ENCODE measurements at places on chromosomes 13 and 19.

- DNase-seq, result no peak
Observed at GRCh38 chr13:97030705-97031452, 36.6 kb upstream of the OXGR1 start.

GRCh38 chr19:17079710-17080439, 4.3 kb downstream of the MYO9B start:
- DNase-seq, result no peak

- DNase-seq, result no peak
Observed at GRCh38 chr13:80307401-80307987, 33.4 kb downstream of the SPRY2 start.

DNA sequence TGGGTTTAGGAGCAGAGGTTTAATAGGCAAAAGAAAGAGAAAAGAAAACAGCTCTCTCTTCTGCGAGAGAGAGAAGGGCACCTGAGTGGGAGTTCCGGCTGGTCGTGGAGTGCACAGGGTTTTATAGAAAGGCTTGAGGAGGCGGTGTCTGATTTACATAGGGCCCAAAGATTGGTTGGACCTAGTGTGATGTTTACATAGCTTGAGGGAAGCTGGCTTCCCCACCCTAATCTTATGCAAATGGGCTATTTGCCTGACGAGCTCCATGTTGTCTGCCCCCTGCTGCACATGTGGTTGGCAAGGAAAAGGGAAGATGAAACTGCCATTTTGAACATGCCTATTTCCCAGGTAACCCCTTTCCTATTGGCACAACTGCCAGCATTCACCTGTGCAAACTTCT, 21.5 kb upstream of the MEDAG start:
- DNase-seq, result no peak

GRCh38 chr13:86731987-86732386, 932.8 kb upstream of the SLITRK6 start:
- no peak for DNase-seq

DNA sequence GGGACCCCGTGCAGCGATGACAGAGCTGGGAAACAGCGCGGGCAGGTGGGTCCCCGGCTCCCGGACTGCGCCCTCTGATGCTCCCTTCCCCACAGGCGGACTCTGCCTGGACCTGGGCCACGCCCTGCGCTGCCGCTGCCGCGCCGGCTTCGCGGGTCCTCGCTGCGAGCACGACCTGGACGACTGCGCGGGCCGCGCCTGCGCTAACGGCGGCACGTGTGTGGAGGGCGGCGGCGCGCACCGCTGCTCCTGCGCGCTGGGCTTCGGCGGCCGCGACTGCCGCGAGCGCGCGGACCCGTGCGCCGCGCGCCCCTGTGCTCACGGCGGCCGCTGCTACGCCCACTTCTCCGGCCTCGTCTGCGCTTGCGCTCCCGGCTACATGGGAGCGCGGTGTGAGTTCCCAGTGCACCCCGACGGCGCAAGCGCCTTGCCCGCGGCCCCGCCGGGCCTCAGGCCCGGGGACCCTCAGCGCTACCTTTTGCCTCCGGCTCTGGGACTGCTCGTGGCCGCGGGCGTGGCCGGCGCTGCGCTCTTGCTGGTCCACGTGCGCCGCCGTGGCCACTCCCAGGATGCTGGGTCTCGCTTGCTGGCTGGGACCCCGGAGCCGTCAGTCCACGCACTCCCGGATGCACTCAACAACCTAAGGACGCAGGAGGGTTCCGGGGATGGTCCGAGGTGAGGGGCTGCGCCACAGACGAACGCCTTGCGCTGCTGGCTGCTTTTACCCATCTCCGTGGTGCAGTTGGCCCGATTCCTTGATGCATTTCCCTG, 7.8 kb upstream of the SELENOV start:
- no peak for DNase-seq

GRCh38 chr13:113731192-113732175, 27.5 kb upstream of the TMEM255B start:
- DNase-seq, result no peak

DNA sequence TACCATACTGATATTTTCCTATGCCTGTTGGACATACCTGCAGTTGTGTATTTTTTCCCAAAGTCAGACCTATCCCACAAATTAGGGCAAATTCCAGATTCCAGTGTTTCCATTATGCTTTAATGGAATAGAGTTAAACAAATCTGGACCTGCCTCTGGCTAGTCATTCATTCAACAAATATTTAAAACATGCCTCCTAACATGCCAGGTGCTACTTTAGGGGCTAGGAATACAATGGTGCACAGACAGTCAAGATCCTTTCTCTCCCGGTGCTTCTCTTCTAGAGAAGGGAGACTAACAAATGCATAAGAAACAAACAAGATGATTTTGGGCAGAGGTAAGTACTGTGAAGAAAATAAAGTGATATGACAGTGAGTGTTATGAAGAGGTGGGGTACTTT, 7.5 kb upstream of the WDFY2 start:
- no peak for DNase-seq

DNA sequence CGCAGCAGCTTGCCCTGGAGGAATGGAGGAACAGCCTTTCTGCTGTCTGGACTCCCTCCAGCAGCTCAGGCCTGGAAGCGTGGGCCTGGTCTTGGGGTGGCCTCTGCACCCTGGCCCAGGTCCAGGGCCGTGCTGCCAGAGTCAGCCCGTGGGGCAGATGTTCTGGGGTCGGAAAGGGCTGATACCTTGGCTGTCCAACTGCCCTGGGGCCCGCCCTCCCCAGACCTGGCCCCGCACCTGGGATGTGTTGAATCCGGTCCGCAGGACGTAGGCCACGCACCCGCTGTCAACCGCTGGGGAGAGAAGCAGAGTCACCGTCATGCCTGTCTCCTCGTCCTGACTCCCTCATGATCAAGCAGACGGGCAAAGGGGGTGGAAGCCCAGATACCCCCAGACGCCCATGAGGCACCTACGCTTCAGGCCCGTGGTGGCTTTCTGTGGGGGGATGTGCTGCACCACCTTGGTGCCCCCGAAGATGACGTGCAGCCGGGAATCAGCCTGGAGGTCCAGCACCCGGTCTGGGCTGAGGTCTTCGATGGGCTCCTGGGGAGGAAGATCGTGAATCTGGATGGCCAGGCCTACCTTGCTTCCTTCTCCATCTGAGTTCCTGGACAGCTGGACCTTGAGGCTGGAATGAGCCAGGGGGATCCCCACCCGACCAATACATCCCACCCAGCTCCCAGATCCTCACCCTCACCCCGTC, 7.7 kb downstream of the ATP13A1 start:
- DNase-seq, result no peak

DNA sequence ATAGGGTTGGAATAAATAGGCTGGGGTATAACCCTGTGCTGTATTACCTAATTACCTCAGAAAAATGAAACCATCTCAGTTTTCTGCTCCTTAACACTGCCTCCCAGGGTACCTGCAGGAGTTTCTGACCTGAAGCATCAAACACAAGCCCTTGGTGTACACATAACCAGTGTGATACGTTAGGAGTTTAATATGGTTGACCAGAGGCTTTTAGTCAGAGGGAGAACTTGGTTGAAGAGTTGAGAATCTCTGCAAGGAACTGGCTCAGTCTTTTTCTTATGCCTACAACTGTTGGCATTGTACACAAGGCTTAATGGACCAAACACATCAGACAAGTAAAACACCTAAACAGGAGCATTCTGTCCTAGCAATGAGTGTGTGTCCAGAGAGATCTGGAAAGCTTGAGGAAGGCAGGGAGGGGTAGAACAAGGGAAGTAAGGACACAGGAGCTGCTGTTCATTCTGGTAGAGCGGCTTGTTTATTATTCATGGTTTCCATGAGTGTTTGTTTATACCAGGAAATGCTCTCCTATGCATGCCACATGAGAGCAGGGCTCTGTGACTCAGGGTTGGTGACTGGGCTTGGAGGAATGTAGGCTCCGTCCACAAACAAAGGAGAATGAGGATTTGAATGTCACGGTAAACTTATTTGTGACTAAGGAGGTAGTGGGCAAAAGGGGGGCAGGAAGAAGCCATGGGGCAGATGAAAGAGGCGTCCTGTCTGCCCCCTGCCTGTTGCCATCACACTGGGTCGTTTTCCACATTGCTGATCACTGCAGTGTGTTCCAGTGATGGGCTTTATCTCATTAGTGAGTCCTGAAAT, 11.9 kb upstream of the SPATA13 start:
- DNase-seq, result no peak

GRCh38 chr13:113166681-113167080, 8.2 kb downstream of the PROZ start:
- no peak for DNase-seq

DNA sequence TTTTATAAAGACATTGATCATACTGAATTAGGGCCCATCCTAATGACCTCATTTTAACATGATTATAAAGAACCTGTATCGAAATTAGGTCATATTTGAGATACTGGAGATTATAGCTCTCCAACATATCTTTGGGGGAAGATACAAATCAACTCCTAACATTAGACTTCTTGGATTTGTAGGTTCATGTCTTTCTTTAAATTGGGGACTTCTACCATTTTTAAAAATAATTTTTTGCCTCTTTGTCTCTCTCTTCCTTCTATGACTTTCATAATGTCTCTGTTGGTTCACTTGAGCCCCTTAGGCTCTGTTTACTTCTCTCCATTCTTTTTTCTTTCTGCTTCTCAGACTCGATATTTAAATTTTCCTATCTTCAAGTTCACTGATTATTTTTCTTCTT, 57.2 kb downstream of the RNF17 start:
- DNase-seq, result no peak

DNA sequence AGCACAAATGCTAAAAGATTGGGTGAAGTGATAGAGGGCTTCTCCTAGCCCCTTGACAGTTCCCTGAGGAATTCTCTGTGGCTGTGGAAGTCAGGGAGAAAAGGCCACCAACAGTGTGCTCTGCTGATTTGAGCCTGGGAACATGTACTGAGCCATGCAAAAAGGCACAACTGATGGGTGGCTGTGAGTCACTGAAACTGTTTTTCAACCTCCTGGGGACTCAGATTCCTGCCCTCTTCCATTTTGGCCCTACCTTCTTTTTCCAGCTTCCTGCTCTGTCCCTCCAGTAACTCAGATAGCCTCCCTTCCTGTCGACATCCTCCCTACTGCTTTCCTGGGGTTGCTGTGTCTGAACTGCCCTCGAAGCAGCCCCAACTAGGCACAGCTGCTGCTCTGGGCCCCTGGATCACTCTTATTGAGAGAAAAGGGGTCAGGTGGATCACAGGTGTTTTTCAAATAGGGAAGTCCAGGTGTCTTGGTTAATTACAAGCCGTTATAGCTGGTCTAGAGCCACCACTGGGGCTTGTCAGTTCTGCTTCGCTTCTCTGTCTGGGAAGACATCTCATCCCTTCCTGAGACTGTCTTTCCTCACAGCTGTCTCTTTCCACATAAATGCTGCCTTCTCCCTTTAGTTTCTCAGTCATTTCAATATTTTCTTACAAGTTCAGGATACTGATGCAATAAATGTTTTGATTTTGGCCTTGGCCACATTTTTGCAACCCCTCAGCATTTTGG, 13.7 kb downstream of the FAM124A start:
- no peak for DNase-seq

Measured in NCI-H1436 treated with DMSO at 0.1 percent for 48 hours (cell line).